IMR-90 (cell line): ENCODE measurements at places on chromosomes 1 and 21. TPM values are rescaled to one million over a fixed set of nuclear protein-coding genes. Genes with fewer than 3 reads are reported as not detected.

Gene S100A8
- total RNA-seq, result not detected in 2 replicates

Gene LRRC8C
- total RNA-seq, result 12.9 and 15.3 TPM in 2 replicates

Gene MXRA8
- 92.5 and 97.8 TPM in 2 replicates for total RNA-seq

GRCh38 chr1:193712392-193712791, 526.0 kb upstream of the B3GALT2 start:
- DNase-seq, result no peak

Gene TRIM62
- 2.8 and 3.0 TPM in 2 replicates for total RNA-seq

Gene EFNA1
- 0.28 and 0.90 TPM in 2 replicates for total RNA-seq

DNA sequence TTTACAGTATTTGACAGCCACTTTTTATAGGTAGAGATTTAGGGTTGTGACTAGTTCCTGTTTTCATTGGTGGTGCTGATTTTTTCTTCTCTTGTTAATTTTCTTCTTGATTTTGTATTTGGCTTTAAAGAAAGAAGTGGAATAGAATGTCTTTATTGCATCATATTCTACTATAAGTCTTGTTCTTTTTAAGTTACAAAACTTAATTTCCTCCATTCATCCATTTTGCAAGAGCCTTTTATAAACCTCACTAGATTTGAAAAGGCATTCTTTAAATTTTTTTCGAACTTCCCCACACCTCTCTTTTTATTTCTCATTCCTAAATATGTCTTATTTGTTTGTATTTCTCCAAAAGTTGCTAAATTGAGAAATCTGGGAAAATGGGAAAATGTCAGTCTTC, 1368.6 kb upstream of the ADGRL4 start:
- peak; percentile 4 for DNase-seq

Gene DYRK3
- 21.1 and 22.0 TPM in 2 replicates for total RNA-seq

Gene PDE9A
- total RNA-seq, result 0.56 and 0.90 TPM in 2 replicates

GRCh38 chr1:116111524-116112021, 374 bp downstream of the MAB21L3 start:
- DNase-seq, result no peak

DNA sequence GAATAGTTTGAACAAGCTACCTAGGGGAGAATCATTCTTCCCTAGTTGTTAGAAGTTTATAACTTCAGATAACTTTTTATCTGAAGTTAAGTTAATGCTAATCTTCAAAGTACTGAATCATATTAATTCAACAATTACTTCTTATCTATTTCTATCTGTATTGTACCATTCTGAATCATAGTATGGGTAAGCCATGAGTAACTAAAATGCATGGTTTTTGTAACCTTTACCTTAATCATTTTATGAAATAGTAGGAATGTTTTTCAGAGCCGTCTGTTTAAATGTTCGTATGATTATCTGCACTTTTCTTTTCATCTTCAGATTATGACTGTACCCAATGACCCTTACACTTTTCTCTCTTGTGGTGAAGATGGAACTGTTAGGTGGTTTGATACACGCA, 50.3 kb upstream of the MPC2 start:
- peak; percentile 55 for DNase-seq

GRCh38 chr1:69073176-69073575, 494.5 kb upstream of the LRRC7 start:
- DNase-seq, result no peak

- DNase-seq, result no peak
Observed at GRCh38 chr1:26038477-26038876, 7.4 kb downstream of the SLC30A2 start.

GRCh38 chr1:78045926-78046778, at the start of gene GIPC2:
GIPC2 (plus strand) TSS chr1:78045966; CDS start chr1:78046095, 129 bp downstream.
- DNase-seq, result peak; percentile 18

Gene TDRD5
- not detected in 2 replicates for total RNA-seq

GRCh38 chr1:10979483-10979920, 33.0 kb upstream of the TARDBP start:
- no peak for DNase-seq

GRCh38 chr1:231679109-231679508, 52.5 kb downstream of the DISC1 start:
- no peak for DNase-seq

GRCh38 chr1:40870135-40870728, 8.1 kb upstream of the CITED4 start:
- peak; percentile 56 for DNase-seq

DNA sequence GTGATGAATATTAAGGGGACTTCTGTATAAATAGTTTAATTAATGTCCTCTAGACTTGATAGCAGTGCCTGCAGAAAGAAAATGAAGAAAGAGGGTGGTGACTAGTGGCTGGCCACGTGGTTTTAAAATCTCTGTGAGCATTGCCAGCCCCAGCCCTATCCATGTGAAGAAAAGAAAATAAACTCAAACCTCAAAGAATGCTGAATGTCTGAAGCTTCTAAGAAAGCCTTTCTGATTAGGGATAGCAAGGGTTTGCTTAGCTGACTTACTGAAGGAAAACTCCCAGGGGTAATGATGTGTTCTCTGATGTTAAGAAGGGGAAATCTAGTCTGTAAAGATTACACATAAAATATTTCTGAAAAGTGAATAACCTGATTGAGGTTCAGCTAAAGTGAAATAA, 31.8 kb downstream of the ADGRL2 start:
- peak; percentile 75 for DNase-seq

Gene MYBPH
- total RNA-seq, result not detected in 2 replicates

Gene ALX3
- total RNA-seq, result not detected in 2 replicates

- DNase-seq, result no peak
Observed at GRCh38 chr1:7786795-7787194, 2.7 kb downstream of the PER3 start.

DNA sequence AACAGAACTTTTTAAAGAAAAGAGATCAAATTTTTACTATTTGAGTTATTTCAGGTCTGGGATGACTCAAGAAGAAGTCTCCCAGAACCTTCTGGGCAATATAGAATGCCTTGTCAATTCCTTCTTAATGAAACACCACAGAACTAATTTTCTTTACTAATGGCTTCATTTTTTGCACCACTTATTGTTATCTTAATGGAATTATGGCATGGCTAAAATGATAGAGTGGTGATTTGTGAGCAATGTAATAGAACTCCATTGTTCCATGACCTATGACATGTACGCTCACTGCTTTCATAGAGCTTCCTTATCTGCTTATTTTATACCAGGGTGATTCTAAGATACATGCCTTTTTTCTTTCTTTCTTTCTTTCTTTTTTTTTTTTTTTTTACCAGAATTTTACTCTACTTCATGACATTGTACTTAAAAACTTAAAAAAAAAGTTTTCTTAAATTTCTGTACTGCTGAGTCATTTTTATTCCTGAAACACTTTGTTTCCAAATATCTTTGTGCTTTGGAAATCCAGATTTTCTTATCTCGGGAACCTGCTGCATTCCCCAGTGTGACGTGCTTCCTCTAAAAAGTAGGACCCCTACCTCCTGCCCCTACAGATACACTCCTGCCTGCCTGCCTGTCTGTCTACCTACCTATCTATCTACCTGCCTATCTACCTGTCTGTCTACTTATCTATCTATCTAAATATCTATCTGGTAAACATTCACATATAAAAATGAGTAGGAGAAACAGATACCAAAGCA, 284.9 kb downstream of the PBX1 start:
- DNase-seq, result peak; percentile 3

Gene CACHD1
- total RNA-seq, result 5.6 and 5.9 TPM in 2 replicates

DNA sequence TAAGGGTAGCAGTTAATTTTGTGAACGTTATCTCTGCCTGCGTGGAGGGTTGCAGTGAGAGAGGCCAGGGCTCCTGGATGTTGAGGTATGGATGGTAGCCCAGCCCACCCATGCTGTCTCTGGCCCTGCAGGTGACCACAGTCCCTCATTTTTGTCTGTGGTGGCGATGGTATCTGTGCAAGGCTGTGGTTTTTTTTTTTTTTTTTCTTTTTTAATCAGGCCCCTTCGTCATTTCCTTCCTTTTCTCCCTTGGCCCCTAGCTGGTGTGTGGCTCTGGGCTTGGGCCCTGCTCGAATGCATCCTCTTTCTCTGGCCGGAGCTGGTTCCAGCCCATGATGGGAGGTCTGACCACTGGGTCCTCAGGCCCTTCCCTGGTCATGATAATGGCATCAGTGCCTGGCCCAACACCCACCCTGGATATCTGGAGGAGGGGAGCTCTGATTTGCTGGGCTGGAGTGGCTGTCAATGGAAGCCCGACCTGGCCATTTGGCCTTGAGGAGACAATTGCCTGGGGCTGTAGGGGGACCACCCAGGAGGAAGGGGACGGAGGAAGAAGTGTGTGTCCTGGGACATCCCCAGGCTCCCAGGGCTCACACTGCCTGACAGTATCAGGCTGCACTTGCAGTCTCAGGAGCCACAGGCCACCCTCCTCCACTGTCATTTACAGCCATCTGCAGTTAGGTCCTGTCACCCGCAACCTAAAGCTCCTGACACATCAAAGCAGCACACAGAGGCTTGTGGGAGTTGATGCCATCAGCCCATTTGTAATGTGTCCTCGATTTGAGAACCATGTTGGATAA, 8.1 kb upstream of the RNF187 start:
- DNase-seq, result no peak

Gene CFHR1
- total RNA-seq, result not detected in 2 replicates

Gene MIB2
- total RNA-seq, result 17.2 and 18.1 TPM in 2 replicates

Gene RBM11
- under 0.01 and 0.18 TPM in 2 replicates for total RNA-seq
